AG10803 (cell line): ENCODE measurements at places on chromosomes 11 and 22.
A peak's percentile ranks its signal among the peaks of the same experiment; 100 is the strongest.

DNA sequence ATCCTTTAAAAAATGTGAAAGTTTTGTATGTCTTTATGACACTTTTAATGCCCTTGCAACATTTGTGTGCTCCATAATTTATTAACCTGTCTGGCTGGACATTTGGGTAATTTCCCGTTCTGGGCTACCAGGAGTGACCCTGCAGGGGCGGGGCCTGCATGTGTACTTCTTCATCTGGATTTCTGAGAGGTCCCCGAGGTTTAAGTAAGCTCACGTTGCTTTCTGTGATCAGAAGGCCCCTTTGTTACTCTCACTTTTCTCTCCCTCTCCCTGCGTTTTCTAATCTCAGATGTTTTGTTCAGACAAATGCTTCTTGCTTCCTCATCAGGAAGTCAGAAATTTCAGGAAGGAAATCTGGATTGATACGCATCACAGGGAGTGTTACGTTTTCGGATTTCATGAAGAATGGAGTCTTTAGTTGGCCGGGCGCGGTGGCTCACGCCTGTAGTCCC is 78.9 kb upstream of the CRYBB3 start:
- DNase-seq: no peak

DNA sequence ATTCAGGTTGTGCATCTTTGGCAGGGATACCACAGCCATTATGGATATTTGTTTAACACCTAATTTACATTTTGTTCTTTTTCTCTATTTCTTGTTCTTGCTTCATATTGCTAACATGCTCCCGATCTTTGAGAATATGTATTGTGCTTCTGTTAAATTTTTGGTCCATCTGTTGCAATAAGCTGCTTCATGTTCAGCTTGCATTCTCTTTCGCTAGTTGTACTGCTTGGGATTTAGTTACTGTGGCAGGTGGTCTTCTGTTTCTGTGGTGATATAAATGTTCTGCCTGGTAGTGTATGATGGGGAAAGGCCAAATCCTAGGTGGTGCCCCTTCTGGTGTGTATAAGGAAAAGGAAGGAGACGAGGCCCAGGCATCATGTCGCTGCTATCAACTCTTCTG is 140.2 kb downstream of the SPON1 start:
- DNase-seq: no peak

- DNase-seq: no peak
Observed at GRCh38 chr11:2585566-2586086, 114.2 kb downstream of the KCNQ1OT1 start.

DNA sequence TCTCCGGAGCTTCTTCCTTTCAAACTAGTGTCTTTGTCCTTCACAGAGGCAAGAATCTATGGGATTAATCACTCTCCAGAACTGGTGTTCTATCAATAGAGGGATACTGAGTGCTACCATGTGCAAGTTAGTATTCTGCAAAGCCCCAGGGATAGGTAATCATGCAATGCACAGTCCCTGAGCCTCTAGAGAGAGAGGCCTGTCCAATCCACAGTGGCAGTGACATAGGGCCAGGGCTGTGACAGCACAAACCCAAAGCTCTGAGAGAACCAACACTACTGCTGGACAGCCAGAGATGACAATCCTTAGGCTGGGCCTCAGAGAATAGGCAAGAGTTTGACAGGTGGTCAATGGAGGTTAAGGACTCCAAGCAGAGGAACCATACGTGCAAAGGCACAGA is 66.8 kb upstream of the USP47 start:
- DNase-seq: no peak

- no peak for DNase-seq
Observed at GRCh38 chr11:61579676-61580270, 1.1 kb downstream of the SYT7 start.

- DNase-seq: no peak
Observed at GRCh38 chr11:134604886-134605285, 192.8 kb upstream of the B3GAT1 start.

DNA sequence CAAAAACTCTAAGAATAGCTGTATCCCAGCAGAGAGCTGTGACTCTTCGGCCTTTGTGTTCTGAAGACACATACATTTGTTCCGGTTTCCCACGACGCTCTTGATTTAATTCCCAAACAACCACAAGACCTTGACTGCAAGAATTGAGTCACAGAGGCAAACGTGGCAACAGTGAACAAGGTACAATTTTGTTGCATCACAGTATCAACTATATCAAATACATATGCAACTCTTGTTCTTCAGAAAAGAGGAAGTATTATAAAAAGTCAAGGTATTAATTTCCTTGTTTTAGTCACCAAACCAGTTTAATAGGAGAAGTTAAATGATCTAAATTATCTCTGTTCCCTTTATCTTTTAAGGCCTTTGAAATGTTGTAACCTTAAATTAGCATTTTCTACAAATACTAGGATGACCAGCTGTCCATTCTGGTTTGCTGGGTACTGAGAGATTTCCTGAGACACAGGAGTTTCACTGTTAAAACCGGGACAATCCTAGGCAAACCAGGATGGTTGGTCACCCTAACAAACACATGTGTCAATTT is 11.1 kb downstream of the HPS5 start:
- peak; percentile 68 for DNase-seq

DNA sequence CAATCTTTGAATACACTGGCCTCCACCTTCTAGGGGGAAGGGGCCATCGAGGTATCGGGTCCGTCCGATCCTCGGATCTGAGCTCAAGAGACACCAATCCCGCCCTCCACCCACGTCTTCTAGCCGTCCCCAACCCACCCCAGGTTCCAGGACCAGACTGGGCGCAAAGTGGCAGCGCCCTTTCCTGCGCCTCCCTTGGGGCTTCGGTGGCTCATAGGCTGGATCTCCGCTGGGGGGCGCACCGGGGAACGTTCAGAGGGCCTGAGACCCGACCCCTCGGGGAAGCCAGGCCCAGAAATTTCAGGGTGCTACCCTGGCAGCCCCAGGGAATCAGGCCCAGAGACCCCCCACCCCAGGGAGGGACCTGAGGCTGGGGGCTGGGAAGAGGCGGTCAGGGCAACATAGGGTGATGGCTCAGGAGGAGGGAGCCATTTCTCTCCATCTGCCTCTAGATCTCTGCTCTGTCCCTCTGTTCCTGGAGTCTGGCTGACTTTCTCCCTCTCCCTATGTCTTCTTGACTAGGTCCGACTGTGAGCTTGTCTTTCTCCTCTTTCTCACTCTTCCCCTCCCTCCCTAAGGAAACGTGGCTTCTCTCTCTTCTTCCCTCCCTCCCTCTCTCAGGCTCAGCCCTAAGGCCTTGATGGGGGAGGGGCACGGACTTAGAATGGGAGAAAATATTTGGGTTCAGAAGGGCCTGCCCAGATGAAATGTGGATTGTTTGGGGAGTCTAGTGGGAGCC is 1.1 kb downstream of the CREB3L1 start:
- DNase-seq: peak; percentile 60

DNA sequence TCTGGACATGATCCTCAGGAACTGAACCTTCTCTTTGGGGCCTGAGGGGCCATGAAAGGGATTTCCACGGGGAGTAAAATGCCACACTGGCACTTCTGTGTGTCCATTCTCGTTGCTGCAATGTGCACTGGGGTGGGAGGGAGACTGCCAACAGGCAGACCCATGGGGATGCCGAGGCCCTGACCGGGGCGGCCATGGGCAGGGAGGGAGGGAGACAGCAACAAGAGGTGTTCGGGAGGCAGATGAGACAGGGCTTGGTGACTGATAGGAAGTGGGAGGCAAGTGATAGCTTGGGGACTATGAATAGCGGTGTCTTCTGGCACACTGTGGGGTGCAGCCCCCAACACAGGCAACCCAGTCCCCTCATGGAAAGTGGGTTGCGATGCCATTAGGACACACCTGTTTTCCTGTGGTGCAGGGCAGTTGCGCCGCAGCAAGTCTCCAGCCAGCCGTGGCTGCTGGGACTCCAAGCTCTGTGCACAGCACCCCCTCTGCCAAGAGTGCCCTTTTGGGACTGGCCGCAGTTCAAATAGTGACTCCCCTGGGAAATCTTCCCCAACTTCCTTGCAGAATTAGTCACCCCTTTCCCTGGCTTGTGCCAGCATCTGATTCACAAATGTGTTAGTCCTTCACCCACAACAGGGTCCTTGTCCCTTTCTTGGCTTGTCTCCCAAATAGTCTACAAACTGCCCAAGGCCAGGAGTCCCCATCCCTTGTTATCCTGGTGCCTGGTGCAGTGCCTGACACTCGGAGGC is 88.8 kb downstream of the CHST1 start:
- DNase-seq: no peak

DNA sequence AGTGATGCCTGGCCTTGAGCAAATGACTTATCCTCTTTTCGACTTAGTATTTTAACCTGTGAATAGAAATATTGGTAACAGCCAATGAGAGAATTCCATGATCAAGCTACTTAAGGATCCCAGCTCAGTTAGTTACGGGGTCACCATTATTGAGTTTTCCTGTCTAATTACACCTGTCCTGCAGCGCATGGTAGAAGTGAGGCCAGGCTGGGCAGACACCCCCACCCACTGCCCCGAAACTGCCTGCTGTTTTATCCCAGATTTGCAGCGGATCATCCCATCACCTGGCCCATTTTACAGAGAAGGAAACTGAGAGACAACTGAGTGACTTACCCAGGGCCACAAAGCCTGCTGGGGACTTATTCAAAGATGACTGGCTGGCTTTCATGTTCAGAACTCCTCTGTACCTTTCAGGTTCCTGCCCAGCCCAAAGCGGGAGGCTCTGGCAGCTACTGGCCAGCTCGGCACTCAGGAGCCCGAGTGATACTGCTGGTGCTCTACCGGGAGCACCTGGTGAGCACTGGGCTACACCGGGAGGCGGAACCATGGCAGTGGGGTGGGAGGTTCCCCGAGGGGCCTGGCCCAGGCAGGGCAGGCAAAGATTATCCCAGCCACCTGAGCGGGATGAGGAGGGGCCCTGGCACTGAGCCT is 1.4 kb downstream of the MUS81 start:
- DNase-seq: no peak

DNA sequence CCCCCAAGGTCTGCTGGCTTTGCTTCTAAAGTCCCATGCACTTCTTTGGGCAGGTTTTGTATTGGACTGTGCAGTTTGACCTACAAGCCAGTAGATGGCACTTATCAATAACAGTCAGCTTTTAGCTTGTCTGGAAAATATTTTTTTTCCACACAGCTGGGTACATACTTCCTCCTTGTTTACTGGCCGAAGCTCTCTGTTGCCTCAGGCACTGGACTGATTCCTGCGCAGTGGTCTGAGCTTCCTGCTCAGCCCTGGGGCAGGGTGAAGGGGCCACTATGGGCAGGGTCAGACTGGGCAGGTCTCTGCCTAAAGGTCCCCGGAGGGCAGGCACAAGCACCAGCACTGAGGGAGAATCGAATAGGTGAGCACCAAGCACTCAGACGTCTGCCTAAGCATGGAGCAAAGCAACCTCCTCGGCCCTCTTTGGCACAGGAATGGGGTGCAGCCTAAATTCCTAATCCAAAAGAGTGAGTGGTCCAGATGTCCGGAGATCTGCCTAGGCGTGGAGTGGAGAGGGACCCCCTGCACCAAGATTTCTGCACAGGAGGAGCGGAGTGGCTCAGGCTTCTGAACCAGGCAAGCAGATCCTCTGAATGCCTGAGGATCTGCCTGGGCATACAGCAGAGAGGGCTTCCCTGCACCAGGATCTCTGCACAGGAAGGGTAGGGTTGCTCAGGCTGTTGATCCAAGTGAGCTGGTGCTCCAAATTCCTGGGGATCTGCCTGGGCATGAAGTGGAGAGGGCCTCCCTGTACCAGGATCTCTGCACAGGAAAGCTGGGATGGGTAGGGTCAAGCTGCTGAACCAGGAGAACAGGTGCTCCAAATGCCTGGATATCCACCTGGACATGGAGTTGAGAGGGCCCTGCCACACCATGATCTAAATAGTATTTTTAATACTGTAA is 105.9 kb upstream of the C11orf58 start:
- DNase-seq: peak; percentile 1

GRCh38 chr22:30889996-30890480 is 78.5 kb downstream of the MORC2 start:
- no peak for DNase-seq

GRCh38 chr22:48607901-48608662 is 1219.6 kb downstream of the BRD1 start:
- DNase-seq: peak; percentile 20

DNA sequence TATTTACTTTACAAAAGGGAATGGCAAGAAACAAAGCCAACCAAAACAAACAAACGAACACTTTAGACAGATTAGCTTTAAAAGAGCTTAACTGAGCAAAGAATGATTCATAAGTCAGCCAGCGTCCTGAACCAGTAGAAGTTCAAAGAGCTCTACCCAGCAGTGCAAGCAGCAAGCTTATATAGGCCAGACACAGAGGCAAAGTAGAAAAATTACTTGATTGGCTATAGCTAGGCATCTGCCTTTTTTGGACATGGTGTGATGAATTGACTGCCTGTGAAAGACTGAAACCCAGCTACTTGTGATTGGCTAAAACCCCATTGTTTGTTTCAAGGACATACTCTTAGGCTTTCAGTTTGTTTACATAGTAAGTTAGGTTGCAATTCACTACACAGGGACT is 2120.0 kb upstream of the RAG2 start:
- no peak for DNase-seq

DNA sequence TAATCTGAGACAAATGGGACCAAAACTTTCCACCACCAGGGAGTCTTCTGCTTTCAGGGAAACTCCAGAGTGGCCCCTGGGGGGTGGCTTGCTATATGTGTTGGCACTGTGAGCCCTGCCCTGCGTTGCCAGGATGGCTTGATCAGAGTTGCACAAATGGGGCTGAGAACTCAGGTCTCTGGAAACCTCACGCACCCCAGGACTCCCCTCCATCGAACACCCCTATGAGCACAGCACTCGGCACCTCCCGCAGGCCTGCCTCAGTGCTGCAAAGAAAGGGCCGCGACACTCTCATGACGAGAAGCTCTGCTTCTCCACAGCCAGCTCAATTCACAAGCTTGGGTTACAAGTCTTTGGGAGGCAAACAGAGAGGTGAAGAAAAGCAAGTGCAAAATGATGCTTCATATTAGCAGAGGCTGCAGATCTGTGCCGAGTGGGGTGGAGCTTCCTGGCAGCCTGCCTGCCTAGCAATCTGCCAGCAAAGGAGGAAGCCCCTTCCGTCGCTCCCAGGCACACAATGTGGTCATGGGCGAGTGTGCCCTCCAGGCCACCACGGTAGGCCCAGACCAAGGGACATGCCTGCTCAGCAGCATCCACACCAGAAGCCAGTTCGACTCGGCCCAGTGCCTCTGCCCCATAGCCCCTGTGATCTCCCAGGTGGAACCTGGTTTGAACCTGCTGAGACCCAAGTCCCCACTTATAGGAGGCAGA is 55.7 kb downstream of the MYH9 start:
- DNase-seq: peak; percentile 47

DNA sequence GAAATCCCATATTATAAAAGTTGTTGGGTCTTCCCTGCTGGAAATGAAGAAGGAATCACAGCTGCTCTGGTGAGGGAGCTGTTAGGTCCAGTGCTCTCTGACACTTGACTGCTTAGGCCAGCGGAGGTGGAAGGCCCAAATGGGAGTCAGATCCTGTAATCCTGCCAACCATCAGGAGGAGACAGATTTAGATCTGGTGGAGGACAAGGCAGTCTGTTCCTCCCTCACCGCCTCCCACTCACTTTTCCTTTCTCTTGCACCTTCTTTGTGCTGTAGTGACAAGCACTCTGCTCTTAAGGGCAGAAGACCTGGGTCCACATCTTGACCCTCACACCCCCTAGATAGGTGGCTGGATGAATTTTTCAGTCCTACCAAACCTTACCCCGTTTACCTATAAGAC is 59.7 kb upstream of the CHST1 start:
- no peak for DNase-seq

- DNase-seq: no peak
Observed at GRCh38 chr11:1391165-1392075, 1.7 kb downstream of the BRSK2 start.
